Endothelial cell (in vitro differentiated cells): ENCODE measurements at places on chromosomes 13 and 19.

DNA sequence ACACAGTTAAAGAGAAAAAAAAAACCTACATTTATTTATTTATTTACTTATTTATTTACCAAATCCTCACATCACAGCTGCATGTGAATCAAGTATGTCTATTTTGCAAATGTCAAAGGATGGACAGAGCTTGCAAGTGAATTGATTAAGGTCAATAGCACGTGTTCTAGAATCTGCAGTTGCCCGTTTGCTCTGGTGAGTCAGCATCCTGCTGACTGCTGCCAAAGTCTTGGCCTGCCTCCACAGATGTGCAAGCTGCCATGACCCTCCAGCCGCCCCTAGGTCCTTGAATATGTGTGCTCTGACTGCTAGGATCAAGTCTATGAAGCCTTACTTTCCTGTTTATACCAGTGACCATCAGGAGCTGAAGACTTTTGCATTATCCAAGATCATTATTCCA is 320.6 kb downstream of the GPC5 start:
- DNase-seq = no peak

GRCh38 chr13:60448907-60449510 is 52.0 kb downstream of the TDRD3 start:
- peak; percentile 43 for DNase-seq

DNA sequence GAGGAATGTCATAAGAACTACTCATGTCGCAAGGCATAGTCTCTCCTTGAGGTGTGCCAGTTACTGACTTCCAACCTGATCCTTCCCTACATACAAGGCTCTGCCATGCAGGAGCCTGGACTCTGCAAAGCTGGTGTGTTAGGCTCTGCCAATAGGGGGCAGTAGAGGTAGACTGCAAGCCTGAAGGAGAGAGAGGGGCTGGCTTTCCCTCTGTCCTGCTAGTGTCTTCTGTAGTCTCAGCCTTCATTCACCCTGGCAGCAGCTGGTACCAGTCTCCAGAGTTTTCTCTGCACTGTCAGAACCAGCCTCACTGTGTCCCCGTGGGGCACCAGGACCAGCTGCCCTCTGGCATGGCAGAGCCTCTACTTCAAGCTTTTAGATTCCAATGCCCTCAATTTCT is 14.5 kb downstream of the SHISA2 start:
- peak; percentile 47 for DNase-seq

DNA sequence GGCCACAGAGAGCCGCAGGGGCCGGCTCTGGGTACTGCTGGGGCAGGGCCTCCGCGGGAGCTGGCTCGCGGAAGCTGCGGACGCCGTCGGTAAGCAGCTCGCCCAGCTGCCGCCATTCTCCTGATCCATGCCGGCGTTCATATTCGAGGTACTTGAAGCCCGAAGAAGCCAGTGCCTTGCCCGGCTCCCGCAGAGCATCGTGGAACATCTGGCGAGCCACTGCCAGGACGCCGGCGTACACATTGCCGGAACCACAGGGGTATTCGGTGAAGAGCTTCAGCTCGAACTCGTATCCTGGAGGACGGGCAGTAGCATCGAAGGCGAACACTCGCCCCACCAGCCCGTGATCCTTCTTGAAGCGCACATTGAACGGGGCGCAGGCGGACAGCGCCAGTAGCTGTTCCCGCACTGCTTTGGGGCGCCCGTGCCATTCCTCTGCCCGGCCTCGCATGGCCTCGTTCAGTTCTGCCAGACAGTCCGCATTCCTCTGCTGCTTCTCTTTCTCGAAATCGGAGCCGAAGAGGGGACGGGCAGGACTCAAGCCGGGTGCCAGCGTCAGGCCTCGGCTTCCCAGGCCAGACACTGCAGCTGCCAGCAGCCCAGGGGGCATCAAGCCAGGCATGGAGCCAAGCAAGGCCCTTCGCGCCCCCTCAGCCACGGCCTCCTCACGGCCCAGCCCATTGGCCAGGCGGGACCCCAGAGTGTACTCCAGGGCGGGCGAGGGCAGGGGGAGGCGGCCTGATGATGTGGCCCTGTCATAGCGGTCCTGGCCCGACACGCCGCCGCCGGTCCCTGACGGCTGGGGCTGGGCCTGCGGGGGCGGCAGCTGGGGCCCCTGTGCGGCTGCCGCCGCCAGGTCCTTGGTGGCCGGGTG is 1.0 kb downstream of the IRF2BP1 start:
- DNase-seq = no peak

DNA sequence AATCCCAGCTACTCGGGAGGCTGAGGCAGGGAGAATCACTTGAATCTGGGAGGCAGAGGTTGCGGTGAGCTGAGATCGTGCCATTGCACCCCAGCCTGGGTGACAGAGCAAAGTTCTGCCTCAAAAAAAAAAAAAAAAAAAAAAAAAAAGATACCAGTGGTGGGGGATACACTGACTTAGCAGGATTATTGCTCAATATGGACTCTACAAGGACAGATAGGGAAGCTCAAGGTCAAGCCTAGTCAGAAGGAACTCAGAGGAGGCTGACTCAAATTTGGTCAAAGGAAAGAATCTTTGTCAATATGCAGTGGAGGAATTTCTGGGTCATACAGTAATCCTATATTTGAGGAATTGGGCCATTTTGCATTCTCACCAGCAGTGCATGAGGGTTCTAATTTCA is 6.7 kb upstream of the DIAPH3 start:
- DNase-seq = no peak

DNA sequence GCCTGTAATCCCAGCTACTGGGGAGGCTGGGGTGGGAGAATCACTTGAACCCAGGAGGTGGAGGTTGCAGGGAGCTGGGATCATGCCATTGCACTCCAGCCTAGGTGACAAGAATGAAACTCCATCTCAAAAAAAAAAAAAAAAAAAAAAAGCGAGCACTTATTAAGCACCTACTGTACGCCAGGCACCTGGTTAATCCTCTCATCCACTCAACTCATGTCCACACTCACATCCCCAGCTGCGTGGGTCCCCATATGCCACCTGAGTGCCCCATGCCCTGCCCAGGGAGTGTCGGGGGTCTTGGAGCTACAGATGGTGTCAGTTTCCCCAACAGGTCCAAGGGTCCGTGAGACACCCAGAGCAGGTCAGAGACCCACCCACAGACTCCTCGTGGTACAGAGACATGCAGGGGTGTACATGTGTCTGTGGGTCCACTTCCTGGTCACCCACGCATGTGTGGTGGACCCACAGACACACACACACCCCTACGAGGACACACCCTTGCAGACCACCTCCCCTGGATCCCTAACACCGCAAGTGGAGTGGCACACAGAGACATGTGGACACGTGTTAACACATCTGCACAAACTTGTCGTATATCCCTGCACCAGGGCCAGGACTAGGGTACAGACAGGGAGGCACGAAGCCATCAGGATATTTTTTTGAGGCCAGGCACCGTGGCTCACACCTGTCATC is 3.5 kb downstream of the INSL3 start:
- DNase-seq = no peak

GRCh38 chr13:106318941-106319411 is 216.5 kb downstream of the EFNB2 start:
- DNase-seq = no peak

DNA sequence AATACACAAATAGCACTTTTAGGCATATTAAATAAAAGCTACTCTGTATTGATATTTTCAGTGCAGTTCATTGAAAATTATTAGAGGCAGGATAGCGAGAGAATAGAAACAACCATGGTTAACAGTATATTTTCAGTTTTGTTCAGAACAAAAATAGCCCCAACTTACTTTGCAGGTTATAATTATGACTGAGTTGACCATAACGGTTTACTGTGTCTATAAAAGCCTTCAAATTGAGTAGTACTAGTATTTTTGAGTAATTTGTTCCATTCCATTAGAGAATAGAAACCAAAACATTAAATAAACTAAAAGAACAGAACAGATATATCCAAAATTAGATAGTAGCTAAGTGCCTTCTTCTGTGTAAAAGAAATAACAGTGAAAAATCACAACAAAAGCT is 1108.4 kb upstream of the PCDH20 start:
- DNase-seq = no peak

DNA sequence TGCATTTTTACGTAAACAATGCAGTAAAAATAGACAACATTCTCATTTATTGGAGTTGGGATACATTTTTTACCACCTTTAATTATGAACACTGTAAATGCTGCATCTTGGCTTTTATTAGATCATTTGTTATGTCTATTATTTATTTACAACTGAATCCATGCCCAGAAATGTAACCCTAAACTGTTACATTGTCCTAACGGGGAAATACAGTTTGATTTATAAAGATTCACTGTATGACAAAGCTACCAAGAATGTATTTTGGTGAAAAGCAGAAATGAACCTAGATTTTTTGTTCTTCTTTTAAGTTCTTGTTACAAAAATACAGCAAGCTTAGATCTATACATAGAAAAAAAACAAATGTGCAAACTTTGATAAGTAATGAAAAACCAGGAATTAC is 1.1 kb downstream of the METTL21C start:
- no peak for DNase-seq

GRCh38 chr19:18830488-18830887 is 1.3 kb upstream of the UPF1 start:
- DNase-seq = no peak

GRCh38 chr19:1796395-1797142 is 15.5 kb downstream of the ATP8B3 start:
- DNase-seq = no peak

DNA sequence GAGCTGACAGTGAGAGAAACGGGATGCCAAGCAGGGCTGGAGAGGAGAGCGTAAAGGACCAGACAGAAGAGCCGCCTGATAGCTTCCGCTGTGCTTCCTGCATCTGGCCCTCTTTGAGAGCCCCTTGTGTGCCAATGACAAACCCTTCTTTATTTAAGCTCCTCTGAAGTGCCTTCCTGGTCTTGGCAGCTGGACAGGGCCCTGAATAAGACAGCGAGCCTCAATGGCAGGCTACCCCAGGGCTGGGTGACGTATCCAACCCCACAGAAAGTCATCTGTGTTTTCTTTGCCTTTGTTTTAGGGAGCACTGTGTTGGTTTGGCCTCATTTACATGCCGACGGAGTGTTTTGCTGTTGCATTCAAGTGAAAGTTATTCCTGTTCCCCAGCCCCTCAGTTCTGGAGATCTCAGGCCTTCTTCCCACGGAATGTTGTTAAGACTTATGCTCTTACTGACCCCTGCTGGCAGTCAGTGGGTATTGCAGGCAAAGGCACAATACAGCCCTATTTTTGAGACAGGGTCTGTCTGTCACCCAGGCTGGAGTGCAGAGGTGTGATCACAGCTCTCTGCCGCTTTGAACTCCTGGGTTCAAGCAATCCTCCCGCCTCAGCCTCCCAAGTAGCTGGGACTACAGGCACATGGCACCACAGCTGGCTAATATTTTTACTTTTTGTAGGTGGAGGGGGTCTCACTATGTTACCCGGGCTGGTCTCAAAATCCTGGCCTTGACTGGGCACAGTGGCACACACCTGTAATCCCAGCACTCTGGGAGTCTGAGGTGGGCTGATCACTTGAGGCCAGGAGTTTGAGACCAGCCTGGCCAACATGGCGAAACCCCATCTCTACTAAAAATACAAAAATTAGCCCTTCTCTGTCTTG is 16.8 kb downstream of the CCL25 start:
- DNase-seq = no peak

DNA sequence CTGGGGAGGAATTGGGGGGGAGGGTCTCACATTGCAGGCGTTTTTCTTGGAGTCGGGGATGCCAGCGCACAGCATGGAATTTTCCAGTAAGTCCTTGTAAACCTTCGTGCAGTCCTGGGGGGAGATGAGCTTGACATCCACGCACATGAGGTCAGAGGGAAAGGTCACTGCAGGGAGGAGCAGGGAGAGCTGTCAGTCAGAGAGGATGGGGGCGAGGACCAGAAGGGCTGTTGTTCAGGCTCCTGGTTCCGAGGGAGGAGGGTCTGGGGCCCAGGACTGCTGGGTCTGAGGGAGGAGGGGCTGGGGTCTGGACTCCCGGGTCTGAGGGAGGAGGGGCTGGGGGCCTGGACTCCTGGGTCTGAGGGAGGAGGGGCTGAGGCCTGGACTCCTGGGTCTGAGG is 4.0 kb downstream of the KLK7 start:
- DNase-seq = no peak

GRCh38 chr19:49802836-49803528 is 10.1 kb downstream of the FUZ start:
- no peak for DNase-seq

- DNase-seq = no peak
Observed at GRCh38 chr19:38842439-38843174, 7.2 kb downstream of the HNRNPL start.

- no peak for DNase-seq
Observed at GRCh38 chr13:99738626-99739025, 232.9 kb downstream of the ZIC5 start.

GRCh38 chr19:33098055-33098534 is 17.1 kb downstream of the GPATCH1 start:
- DNase-seq = no peak

- peak; percentile 21 for DNase-seq
Observed at GRCh38 chr19:45560686-45561085, 23.9 kb downstream of the OPA3 start.

DNA sequence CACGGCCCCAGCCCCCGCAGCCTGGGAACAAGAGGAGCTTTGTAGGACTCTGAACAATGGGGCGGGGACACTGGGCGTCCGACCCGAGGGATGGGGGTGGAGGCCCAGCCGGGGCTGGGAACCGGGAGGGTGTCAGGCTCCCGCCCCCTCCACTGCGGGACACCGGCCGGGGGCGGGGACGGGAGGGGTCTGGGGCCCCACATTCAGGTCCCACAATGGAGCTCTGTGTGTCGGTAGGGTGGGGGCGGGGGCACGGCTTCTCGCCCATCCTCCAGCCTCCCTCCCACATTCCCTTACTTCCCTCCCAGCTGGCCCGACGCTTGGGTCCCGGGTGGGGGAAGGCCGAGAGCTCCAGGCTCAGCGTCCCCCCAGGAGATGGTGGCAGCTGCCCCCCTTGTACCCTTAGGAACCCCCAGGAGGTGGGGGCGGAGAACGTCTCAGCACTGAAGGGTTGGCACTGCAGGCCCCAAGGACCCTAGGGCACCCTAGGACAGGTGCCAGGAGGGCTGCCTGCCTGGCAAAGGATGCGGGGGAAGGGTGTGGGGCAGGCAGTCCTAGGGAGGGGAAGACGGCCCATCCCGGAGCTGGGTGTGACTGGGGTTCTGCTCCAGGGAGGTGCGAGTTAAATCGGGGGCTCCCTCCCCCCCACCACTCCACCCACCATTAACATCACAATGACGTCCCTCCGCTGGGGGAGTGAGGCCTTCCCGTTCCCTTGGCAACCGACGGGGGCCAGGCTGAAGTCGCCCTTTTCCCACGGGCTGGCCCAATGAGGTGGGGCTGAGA is 5.3 kb downstream of the TTYH1 start:
- DNase-seq = peak; percentile 47

- no peak for DNase-seq
Observed at GRCh38 chr13:26480246-26480855, 77.1 kb upstream of the WASF3 start.

GRCh38 chr19:6754653-6755463 is 12.4 kb downstream of the SH2D3A start:
- DNase-seq = no peak

GRCh38 chr13:114230117-114230516 is 4.6 kb upstream of the CDC16 start:
- no peak for DNase-seq

GRCh38 chr19:47247308-47247990 is 8.9 kb upstream of the CCDC9 start:
- peak; percentile 78 for DNase-seq
